ENCODE measurements at places on chromosomes 2 and 18.

DNA sequence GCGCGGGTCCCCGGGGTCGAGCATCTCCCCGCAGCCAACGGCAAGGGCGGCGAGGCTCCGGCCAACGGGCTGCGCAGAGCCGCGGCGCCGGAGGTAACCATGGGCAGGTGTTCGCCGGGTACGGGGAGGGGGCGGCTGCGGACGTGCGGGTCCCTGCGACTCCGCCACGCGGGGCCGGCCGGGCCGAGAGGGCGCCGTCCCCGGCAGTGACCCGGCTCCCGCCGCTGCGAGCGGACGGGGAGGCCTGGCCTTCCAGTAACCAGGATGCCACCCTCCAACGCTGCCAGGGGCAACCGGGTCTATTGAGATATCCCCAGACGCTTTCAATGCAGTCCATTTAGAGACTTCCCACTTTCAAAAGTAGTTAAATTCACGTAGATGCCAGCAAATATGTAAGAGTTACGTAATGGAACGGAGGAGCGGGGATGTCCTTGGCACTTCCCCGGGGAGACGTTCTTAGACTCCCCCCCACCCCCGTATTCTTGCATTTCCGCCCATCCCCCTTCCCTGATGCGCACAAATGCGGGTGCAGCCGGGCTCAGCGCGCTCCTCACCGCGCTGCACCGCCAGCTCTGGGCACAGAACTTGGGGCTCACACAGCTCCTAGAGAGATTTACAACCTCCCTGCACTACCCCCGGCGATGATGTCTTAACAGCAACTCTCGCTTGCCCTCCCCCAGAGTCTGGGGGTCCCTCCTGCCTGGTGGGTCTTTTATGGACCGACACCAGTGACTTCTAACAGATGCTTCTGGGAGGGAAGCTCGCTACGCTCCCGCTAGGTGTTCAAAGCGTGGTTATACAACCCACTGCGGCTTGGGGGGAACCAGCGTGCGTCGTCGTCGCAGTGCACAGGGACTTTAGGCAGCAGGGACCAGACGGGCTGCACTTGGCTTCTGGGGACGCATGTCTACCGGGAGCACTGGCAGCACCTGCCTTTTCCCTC is 657 bp downstream of the SGPP2 start:
- peak; percentile 15 for DNase-seq

- peak; percentile 80 for DNase-seq
Measured at GRCh38 chr2:110674620-110675555, 3.0 kb downstream of the BUB1 start.

DNA sequence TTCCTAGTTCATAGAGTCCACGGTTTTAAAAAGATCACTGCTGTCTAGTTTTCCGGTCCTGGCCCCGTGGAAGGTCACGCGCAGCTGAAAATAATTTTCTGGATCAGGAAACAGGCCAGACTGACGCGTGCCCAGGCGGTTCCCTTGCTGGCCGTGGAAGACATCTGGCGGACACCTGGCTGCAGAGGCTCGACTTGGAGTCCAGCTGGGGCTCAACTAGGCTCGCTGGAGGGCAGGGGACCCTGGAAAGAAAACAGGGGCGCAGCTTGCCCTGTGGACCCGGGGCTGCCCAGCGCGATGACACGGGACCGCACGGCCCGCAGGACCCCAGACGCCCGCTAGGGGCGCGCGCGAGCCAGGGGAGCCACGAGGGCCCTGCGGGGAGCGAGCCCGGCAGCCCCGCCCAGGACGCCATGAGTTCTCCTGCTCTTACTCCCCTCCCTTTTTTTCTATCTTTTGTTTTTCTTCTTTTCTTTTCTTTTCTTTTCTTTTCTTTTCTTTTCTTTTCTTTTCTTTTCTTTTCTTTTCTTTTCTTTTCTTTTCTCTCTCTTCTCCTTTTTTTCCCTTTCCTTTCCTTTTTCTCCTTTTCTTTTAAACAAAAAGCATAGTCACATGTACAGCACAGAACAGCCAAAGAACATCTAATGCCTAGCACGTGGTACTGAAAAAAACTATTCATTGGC is 43.2 kb upstream of the UBE2F start:
- DNase-seq: peak; percentile 73

GRCh38 chr2:127343277-127343676 is 44.5 kb downstream of the MAP3K2 start:
- DNase-seq: no peak

- no peak for DNase-seq
Measured at GRCh38 chr2:163877316-163877715, 141.5 kb upstream of the FIGN start.

- no peak for DNase-seq
Measured at GRCh38 chr2:175726223-175726622, 275.8 kb downstream of the LNPK start.

DNA sequence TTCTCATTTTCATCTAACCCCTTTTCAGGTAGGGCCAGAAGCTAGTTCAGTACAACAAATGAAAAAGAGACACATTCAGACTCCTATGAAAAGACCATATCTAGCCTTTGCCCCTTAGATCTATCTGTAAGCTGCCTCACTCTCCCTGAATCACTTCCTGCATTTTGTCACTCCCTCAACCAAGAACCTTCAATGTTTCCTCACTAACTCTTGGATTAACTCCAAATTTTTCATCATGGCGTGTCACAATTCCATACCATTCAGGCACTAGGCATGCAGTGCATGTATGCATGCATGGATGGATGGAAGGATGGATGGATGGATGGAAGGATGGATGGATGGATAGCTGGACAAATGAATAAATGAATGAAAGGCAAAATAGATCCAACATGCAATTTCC is 356.9 kb downstream of the TNS1 start:
- no peak for DNase-seq

- no peak for DNase-seq
Measured at GRCh38 chr2:109370399-109371035, 241.5 kb downstream of the SH3RF3 start.

DNA sequence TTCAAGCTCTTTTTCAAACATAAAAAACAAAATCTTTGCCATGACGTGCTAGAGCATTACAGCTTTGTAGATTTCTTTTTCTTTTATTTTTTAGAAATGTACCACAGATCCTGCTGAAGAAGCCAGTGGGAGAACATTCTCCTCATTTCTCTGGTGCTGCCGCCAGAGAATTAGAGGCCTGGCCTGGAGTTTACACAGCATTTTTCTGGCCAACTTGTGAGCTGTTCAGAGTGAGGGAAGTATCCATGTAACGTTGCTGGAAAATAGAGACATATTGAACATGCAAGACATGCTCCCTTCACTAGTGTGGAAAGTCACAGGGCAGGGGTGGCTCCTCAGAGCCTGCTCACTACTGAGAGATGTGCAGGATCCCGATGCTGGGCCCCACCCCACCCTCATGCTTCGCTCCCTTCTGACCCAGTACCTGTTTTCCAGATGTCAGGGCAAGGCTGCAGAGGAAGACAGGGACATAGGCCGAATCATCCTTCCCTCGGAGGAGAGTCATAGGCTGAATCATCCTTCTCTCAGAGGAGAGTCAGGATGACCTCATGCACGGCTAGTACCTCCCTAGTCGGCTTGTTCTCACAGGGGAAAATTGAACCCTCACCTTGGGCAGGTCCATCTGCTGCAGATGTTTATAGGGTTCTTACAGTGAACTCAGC is 298.5 kb downstream of the INSIG2 start:
- DNase-seq: no peak

DNA sequence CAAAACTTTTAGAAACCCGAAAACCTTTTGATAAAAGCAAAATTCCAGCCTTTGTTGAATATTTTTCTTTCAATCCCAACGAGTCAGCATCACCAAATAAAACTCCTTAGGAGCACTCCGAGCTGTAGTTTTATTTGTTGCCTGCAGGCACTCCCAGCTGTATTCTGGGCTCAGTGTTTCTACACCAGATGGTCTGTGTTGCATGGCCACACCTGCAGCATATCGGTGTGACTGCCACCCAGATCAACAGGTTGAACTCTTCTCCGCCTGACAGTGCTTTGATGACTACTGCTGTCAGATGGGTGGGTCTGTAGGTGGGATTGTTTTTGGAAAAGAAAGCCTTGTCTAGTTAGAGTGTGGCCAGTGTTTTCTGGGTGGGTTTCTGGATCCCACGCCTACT is 32.7 kb downstream of the APCDD1 start:
- DNase-seq: no peak

- DNase-seq: no peak
Measured at GRCh38 chr2:70887550-70888246, 48.0 kb upstream of the ATP6V1B1 start.

GRCh38 chr18:49915352-49915751 is 102.0 kb upstream of the ACAA2 start:
- no peak for DNase-seq

- DNase-seq: no peak
Measured at GRCh38 chr2:222054813-222055212, 244.0 kb downstream of the PAX3 start.

- no peak for DNase-seq
Measured at GRCh38 chr2:151262629-151263028, 966 bp upstream of the RBM43 start.

GRCh38 chr2:176398243-176399073 is 129.2 kb downstream of the MTX2 start:
- DNase-seq: no peak

DNA sequence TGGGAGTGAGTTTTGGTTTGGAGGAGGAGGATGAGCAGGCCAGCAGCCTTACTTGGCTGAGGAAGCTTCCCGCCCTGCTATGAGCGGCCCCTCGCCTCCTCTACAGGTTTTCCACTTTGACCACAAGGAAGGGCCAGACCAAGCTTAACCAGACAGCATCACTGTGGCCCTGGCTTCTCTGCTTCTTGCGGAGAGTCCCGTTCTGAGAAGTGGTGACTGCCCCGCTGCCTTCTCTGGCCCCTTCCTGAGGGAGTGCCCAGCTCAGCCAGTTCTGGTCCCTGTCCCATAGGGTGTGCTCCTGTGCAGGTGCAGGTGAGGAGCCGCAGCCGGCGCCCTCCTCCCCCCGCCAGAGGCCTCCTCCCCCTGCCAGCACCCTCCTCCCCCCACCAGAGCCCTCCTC is 101.0 kb downstream of the FAM210A start:
- DNase-seq: no peak

- DNase-seq: no peak
Measured at GRCh38 chr18:66641056-66641455, 37.2 kb upstream of the CDH19 start.

DNA sequence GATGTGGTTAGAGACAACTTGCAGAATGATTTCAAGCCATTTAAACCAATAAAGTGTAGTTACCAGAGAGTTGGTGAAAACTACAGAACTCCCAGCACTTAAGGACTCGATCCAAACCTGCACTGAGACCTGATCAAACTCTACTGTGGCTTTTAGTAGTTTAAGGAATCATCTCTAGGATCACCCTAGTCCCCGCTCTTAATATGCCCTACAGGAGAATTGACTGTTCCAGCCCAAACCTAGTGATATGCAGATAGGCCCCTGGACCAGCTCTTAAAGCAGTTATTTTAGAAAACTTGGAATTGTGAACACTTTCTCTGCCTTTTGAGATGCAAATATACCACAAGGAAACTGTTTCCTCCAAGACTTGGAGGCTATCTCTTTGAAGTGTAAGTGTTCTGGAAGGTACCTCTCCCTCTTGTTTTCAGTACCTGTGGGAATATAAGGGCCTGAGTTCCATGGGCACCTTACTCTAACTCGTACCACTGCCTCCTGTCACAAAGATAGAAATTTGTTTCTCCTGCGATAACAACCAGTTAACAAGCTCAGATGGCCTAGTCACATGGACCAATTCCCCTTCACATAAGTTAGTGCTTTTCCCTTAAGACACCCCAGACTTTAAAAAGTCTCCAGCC is 1367.2 kb upstream of the SLC39A10 start:
- DNase-seq: no peak

DNA sequence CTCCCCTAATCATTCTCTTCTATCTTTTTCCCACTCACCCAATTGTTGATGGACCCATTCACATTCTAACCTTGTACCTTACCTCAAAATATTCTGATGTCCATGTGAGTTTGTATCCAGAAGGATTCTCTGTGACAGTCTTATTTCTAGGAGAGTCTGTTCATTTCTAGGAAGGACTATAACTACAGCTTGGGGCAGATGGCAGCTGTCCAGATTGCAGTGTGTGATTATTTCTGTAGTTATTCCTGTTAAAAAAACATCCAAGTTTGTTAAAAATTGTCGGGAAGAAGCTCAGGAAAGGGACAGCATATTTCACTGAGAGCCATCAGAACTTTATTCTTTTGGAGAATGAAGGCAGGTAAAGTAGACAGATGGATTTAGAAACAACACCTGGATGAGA is 142.6 kb downstream of the RAPGEF4 start:
- no peak for DNase-seq

GRCh38 chr2:237685408-237685807 is 58.0 kb downstream of the LRRFIP1 start:
- DNase-seq: no peak

GRCh38 chr2:216283038-216283900 is 89.0 kb downstream of the MARCHF4 start:
- no peak for DNase-seq

DNA sequence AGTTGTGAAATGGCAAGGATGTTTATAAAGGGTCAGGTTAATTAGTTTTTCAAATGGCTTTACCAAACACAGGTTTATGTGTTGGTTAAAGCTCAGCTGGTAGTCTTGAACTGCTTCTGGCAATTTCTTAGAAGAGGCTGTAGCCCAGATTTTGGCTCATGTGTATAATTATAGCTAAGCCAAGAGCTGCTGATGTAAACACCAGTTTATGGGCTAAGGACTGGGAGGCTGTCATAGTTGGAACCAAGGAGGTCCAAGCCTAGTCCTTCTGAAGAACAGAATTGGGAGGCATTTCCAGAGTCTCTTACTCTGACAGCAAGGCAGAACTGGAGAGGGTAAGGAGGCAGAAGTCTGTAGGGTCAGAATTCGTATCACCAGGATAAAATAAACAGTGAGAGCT is 25.4 kb downstream of the UBE2E3 start:
- DNase-seq: no peak

GRCh38 chr2:10169053-10169578 is 46.6 kb downstream of the RRM2 start:
- no peak for DNase-seq

- DNase-seq: no peak
Measured at GRCh38 chr2:185284696-185285095, 453.9 kb upstream of the FSIP2 start.

- no peak for DNase-seq
Measured at GRCh38 chr18:53819671-53820070, 404.8 kb downstream of the MBD2 start.

DNA sequence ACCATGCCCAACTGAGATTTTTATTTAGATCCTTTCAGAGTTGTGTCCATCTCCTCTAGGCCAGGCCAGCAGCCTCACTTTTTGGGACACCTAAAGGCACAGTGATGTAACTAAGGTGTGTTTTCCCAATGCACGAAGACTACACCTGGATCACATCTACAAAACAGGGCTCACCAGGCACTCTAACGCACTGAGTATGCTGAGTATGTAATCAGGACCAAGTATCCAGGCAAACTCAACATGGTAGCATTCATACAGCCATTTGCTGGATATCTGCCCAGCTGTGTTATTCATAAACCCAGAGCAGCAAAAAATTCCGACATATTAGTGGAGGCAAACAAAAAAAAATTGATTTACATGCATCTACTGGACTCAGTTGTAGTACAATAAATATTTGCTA is 33.8 kb downstream of the LPIN2 start:
- no peak for DNase-seq

- no peak for DNase-seq
Measured at GRCh38 chr18:43932140-43932539, 654.9 kb upstream of the SYT4 start.

- no peak for DNase-seq
Measured at GRCh38 chr2:237616734-237617586, 10.4 kb upstream of the LRRFIP1 start.

Data from CD4-positive, alpha-beta T cell treated with Interferon gamma for 1 hour (primary cell).